NCI-H1105 (cell line): ENCODE measurements at places on chromosomes 3 and 15.

DNA sequence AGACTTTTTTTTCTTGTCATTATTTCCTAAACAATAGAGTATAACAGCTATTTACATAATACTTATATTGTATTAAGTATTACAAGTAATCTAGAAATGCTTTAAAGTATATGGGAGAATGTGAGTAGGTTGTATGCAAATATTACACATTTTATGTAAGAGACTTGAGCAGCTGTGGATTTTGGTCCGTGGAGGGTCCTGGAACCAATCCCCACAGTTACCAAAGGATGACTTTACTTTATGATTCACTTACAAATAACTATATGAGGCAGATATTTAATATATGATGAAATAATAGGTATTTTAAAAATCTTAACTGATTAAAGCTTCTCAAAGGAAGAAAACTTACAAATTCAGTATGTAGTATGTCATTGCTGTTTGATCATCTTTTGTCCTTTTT lies 56.3 kb downstream of the PPP2R3A start:
- no peak for DNase-seq

- no peak for DNase-seq
These were observed 85.0 kb upstream of the CNTN6 start for GRCh38 chr3:1007866-1008265.

GRCh38 chr15:55282284-55282833 lies 7.3 kb downstream of the RAB27A start:
- no peak for DNase-seq

DNA sequence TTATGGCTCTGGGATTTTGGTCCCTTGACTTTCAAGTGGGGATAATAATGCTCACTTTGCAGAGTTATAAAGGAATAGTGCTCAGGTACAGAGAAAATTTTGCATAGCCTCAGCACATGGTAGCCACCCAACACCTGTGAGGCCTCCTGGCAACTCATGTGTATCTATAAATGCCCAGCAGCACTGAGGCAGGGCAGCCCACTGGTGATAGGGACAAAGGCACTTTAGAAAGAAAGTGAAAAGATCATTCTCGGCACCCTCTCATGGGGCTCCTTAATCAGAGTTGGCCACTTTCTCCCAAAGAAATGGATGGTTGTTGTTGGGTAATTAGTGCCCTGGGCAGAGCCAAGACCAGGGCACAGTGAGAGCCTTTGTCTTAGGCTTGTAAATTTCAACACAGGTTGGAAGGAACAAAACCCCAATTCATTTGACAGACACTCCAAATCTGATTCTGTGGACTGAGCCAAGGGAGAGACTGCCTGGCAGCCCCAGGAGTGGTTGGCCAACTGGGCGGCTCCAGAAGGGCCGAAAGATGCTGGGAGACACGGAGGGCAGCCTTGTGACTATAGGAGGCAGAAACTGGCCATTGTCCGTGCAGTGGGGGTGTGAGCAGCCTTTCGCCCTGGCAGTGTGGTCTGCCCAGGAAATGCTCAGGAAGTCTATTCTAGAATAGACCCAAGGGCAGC lies 213.2 kb upstream of the RGMA start:
- no peak for DNase-seq

DNA sequence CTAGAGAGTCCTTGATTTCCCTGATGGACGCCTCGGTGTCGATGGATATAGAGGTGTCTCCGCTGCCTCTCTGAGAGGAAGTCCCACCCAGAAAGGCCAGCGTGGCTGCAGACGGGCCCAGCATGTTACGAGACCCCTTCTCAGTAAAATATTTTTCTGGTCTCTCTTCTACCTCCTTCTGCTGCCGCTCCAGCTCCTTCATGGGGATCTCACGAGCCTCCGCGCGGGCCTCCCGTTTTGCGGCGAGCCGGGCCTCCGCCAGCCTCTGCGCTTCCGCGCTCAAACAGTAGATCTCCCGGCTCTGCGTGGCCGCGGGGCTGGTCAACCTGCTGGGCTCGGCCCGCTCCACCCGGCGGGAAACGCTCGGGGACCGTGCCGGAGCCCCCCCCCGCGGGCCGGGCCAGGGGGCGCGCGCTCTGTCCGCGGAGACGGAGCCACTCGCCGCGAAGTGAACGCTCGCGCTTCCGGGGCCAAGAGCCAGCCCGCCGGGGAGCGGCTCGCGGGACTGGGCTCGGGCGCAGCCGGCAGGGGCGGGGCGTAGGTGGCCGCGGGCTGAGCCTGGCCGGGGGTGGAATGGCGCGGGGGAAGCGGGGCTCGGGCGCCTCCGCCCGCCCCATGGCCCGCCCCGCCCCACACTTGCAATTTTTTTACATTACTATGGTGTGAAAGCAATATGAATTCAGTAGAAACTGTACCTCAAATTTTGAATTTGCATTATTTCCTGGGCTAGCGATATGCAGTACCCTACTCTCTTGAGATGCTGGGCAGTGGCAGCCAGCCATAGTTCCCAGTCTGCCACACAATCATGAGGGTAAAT lies 10.2 kb upstream of the KCNMB3 start:
- peak; percentile 62 for DNase-seq

- no peak for DNase-seq
These were observed at the start of gene TF for GRCh38 chr3:133745981-133746711. Gene TF (plus strand): TSS chr3:133746393. CDS start chr3:133746441, 48 bp downstream.

- no peak for DNase-seq
These were observed 7.6 kb upstream of the HES1 start for GRCh38 chr3:194128202-194128918.

DNA sequence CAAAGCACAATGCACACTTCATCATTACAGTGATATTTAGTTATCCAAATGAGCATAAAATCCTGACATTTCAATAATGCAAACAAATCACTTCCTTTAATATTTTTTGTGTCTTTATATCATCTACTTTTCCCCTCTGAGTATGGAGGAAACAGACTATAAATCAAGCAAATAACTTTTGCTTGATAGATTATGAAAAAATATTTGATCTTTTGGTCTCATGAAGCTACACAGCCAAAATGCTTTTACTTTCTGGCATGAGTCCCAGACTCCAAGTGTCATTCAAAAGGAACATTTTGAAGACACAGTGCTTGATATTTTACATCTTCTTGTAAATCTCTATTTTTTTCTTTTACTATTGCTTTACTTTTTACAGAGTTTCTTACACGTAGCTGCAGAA lies 215.3 kb upstream of the ROBO1 start:
- peak; percentile 39 for DNase-seq

DNA sequence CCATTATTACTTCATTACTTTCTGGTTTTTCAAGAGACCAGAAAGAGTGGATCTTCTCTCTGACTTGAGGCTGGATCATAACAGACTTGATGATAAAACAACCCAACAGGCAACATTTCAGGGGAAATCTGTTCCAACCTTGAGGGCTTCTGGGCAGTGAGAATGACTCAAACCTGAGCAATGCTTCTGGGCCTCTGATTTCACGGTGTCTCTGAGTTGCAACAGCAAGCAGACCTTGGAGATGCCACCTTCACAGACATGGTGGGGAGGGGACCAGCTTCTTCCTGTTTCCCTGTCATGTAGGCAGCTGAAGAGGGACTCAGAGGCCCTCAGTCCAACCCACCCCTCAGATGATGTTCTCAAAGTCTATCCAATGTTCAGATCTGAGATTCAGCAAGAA lies 104.0 kb downstream of the ABHD5 start:
- DNase-seq = no peak

- no peak for DNase-seq
These were observed 29.5 kb upstream of the GABRG3 start for GRCh38 chr15:26941489-26941888.

GRCh38 chr15:101617390-101617965 lies 34.7 kb downstream of the TM2D3 start:
- no peak for DNase-seq

DNA sequence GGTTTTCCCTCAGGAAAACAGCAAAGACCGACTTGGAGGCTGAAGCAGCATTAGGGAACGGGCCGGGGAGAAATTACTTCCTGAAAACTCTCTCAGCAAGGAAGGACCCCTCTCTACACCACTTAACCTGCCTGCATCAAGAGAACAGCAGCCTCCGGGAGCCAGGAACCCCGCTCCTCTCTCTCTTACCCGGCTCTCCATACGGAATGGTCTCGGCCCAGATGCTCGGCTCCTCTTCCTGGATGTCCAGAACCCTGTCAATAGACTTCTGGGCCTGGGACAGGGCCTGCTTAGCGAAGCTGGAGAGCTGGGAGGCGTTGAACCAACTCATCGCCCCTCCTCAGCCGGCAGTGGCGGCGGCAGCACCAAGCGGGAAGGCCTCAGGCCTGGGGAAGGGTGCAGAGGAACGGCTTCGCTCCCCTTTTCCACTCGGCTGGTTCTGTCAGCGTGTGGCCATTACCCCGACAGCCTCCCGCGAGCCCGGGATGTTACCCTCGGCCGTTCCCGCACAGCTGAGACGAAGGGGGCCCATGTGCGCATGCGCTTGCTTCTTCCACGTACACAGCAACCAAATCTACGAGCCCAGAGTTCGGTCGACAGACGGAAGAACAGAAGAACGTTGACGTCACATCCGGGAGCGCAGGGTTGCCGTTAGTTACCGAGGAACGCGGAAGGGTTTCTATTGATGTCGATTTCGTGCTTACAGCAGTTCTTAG lies at the start of gene TMF1:
TSS of gene TMF1 (minus strand) at position 578 of the 716 bp plus-strand sequence. CDS start at position 331, 247 bp downstream.
- no peak for DNase-seq

- no peak for DNase-seq
These were observed 311.1 kb downstream of the VPS13C start for GRCh38 chr15:61749169-61749568.

DNA sequence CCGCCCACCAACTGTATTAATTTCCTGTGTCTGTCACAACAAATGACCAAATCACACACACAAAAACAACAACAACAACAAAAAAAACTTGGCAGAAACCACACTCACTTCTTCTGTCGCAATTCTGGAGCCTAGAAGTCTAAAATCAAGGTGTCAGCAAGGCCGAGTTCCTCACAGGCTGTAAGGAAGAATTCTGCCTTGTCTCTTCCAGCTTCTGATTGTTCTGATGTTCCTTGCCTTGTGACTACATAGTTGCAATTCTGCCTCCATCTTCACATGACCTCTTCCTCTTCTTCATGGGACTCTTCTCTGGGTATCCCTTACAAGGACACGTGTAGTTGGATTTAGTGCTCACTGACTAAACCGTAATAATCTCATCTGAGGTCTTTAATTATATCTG lies 61.4 kb downstream of the IL12A start:
- no peak for DNase-seq

DNA sequence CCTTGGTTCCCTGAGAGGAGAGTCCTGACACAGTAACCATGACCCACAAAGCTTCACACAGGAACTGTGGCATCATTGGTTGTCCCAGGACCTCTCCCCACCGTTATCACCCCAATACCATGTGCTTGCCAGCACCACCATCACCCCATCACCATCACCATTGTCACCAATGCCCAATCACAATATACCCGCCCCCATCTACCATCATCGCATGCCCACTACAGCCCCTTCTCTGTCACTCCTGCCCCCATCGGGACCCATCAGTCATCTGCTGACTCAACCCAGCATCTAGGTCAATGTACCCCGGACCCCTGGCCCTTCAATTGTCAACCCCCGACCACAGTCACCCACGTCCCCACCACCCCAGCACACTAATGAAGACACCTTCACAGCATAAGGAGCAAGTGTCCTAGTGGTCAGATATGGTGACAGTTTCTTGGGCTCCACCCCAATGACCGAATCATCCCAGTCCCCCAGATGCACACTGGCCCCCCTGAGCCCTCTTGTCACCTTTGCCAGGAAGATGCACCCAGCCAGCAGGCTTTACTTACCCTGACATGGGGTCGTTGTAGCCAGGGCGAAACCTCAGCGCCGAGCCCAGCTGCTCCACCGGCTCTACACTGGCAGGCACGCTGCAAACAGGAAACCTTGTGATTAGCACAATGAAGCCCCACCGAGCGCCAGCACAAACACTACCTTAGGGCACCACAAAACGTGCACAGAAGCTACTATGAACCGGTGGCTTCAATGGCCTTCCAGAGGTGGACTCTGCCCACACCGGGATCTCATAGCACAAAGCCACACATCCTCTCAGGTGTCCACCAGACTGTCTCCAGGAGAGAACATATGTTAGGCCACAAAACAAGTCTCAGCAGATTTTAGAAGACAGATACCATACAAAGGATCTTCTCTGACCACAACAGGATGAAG lies 25.1 kb downstream of the SHISA5 start:
- DNase-seq = no peak

DNA sequence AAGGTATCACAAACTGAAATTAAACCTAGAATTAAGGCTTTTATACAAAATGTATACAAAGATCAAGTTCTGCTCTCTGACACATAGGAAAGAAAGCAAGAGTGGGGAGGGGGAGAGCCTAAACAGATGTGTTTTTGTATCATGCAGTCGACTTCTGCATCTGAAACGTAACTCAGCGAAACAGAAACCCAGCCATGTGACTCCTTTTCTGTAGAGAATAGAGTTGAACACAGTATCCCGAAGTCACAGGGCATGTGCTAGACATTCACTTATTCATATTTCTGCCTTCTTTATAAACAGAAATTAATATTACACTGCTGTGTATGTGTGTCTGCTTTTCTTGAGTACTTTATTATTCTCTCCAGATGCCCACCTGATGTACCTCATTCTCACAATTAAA lies 121.0 kb downstream of the PDZRN3 start:
- DNase-seq = peak; percentile 57

GRCh38 chr3:30155755-30156154 lies 450.6 kb upstream of the TGFBR2 start:
- no peak for DNase-seq

DNA sequence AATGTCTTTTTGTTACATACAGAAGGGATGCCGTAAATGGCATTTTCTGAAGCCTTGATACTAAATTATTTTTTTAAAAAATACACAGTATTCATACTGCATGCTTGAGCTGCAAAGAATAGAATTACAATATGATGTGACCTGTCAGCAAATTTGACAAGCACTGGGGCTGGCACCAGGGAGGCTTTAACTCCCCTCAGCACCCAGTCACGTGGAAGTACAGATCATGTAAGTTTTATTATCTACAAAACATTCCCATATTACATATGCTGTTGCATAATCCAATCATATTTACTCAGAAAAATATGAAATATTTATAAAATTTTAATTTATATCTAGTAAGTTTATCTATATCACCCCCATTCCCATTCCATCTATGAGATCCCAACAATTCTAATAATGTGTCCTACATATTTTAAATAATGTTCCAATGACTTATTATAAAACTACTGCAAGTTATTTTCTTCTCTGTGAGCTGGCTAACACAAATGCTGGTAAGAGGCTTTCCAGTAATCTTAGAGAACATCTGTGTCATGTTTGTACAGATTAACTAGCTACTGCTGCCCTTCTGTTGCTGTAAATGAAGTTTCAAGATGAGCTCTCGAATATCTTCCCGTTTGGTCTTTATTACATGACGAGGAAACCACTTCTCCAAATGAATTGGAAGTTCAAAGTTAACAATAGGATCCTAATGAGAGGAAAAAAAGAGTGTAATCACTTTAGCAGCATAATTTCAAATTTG lies 5.2 kb upstream of the IMPG2 start:
- DNase-seq = no peak

- DNase-seq = no peak
These were observed 5.3 kb upstream of the GCSAM start for GRCh38 chr3:112138219-112138969.
